Activated CD4-positive, alpha-beta T cell treated with anti-CD3 and anti-CD28 coated beads, Interleukin-2, amount 10 ng/mL, durations not matched to agents 24 days and 14 days (primary cell): ENCODE measurements at places on chromosomes 3 and 15. TPM values are rescaled to one million over a fixed set of nuclear protein-coding genes. Genes with fewer than 3 reads are reported as not detected.

- no peak for DNase-seq
Measured at GRCh38 chr3:167739190-167739810, 3.8 kb downstream of the SERPINI1 start.

- DNase-seq: no peak
Measured at GRCh38 chr3:64082961-64083541, 59.8 kb upstream of the PSMD6 start.

The GOLGA8G gene
- not detected in 2 replicates for total RNA-seq

DNA sequence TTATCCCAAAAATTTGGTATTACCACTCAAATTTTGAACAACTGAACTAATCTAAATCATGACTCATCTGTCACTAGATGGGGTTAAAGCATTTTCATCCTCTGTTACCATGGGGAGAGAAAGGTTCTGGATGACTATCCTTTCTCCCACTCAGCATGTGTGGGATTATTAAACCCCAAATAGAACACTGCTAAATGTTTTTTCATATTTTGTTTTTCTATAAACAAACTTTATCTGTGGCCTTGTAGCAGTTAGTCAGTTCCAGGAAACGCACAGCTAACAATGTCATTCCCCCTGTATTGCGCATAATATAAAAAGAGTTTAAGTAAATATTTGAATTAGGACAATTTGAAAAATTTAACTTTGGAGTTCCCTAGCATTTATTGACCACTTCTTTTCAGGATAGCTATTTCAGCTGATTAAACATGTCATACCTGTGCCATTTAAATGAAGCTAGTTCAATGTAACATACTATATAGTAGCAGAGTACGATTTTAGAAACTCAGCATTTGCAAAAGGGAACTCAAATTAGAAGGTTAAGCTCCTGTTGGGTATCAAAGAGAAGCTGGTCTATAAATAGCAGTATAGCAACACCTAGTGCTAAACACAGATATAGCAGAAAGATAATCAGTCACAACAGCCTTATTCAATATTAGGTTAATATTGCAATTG lies 9.2 kb upstream of the TMEM212 start:
- no peak for DNase-seq

DNA sequence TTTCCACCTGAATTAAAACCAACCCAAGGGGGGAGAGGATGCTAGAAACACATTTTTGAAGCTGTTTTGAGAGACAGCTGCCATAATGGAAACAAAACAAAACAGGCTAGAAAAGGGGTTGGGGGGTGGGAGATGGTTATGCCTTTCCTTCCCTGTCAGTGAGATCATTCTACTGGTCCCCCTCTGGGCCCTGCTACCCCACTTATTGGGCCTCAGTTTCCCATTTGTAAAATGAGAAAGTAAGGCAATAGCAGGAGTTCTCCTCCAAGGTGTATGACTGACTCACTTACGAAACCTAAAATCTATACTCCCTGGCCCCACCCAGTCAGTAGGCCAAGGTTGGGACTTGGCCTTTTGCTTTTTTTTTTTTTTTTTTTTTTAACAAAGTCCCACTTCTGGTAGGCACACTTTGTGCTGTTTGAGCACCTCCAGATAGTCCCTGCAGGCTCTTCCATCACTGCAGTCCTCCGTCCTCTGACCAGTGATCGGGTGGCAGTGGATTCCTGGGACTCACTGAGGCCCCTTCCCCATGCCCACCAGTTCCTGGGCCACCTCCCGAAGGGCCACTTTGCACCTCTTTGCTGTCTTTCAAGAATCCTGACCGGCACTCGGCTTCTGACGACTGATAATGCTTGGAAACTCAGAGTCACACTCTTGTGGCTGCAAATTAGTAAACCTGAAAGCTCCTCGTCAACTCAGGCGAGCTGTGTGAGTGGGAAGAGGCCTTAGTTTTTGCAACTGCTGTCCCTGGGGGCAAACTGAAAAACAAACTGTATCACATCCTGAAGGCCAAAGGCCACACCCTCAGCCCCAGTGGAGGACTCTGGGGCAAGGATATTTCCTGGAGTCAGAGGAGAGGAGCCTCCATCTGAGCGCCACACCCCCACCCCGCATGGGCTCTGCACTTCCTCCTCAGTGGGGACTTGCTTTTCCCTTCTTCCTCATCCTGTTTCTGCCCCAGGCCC lies 6.7 kb upstream of the PSTPIP1 start:
- DNase-seq: peak; percentile 90

The PDIA3 gene
- 313 and 336 TPM in 2 replicates for total RNA-seq

DNA sequence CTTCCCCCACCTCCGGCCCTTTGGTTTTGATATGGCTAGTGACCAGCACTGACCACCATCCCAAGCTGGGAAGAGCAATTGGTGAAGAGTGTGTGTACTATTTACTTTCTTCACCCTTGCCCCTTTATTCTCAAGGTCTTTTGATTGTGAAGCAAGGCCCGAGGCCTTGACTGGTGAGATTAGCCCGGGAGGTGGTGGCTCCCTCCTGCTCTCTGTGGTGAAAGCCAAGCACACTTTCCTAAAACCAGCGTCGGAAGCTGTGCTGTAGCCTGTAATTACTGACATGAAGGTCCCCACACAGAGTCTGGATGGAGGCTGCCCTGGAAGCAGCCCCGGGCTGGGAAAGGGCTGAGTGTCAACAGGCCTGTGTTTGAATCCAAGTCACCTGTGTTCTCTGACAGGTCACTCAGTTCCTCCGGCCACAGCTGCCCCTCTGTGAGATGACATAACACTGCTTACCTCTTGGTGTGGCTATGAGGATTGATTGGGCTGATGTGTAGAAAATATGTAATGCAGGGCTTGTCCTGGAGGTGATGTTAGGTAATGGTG lies 60.5 kb upstream of the PRR23C start:
- peak; percentile 34 for DNase-seq

DNA sequence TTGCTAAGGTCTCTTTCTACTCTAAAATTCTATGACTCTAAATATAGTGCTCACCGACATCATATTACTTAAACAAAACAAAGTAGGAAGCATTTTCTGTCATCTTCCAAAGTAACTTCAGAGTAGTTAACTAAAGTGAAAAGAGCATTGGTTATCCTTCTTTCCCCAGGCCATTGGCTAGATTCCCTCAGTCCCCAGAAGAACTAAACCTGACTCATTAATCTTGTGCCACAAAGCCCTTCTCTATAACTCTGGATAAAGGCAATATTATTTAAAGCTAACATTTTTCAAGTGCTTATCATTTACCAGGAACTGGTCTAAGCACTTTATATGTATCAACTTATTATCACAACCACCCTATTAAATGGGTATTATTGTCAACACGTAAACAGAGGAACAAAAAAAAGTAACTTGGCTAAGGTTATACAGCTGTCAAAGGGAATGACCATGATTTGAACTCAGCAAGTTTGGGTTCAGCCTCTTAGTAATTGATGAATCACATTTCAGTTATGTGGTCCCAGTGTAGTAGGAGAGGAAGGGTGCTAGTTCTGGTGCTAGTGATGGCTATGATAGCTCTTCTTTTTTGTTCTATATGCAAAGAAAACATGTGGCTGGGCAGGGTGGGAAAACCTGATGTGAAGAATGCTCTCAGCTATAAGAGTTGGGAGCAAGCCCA lies 304.9 kb downstream of the FGF12 start:
- no peak for DNase-seq

GRCh38 chr3:160554980-160555379 lies 10.4 kb downstream of the KPNA4 start:
- no peak for DNase-seq

The GPR87 gene
- 1.0 and 1.4 TPM in 2 replicates for total RNA-seq

DNA sequence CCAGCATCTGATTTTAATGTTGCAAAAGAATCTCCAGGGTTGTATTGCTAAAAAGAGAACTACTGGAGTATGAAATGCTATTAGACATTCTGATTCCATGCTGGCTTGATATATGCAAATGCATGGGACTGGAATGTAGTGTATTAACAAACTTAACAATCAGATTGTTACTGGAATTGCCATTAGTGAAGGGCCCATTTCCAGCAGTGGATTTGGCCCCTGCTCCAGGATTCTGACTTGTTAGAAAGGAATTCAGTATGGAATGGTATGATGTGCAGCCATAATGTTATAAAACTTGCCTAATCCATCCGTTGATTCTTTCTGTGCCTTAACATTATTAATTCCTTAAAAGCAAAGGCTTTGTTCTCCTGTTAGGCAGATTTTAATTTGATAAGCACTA lies 7.9 kb downstream of the ARRDC4 start:
- DNase-seq: no peak

GRCh38 chr3:34067536-34068051 lies 269.2 kb downstream of the PDCD6IP start:
- DNase-seq: no peak

DNA sequence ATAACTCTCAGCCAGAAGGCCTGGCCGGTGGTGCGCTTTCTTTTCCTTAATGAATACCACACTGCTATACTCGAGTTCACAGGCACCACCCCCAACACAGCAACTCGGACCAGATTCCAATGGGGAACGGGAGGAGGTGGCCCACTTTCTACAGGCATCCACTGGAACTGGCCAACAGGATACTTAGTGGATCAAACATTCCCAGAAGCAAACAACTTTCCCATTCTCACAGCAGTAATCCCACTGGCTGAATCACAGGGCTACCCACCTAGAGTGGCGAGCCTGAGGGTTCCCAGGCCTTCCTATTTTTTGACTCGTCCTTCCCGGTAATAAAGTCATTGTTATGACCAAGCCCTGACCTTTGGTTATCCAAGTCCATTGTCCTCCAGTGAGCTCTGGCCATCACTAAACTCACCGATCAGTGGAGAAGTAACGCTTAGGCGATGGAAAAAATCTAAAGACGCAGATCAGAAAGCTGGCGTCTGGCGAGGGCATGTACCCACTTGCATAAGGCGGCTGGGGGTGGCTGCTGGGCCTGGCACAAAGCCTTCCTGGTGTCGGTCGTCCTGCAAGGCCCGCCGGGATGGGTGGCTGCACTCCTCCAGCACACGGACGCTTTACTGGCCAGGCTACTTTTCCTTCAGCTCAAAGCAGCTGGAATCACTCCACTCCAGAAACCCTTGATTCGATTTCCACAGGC lies 1.2 kb downstream of the EOGT start:
- no peak for DNase-seq

DNA sequence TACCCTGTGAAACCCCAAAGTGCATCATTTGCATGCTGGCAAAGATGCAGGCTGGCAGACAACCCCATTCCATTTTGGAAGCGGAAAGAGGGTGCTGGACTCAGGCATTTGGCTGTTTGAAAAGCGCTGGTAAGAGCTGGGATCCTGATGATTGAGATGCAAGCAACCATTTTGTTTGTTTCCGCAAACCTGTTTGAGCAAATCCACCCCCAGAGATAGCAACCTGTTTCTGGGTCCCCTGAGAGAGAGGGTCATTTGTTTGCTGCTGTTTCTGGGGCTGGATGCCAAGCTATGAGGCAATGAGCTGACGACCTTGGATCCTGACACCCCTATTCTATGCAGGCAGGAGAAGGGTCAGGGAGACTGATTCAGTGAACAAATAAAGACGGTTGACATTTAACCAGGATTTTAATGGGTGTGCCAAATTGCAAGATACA lies 9.8 kb downstream of the SLC6A1 start:
- no peak for DNase-seq

DNA sequence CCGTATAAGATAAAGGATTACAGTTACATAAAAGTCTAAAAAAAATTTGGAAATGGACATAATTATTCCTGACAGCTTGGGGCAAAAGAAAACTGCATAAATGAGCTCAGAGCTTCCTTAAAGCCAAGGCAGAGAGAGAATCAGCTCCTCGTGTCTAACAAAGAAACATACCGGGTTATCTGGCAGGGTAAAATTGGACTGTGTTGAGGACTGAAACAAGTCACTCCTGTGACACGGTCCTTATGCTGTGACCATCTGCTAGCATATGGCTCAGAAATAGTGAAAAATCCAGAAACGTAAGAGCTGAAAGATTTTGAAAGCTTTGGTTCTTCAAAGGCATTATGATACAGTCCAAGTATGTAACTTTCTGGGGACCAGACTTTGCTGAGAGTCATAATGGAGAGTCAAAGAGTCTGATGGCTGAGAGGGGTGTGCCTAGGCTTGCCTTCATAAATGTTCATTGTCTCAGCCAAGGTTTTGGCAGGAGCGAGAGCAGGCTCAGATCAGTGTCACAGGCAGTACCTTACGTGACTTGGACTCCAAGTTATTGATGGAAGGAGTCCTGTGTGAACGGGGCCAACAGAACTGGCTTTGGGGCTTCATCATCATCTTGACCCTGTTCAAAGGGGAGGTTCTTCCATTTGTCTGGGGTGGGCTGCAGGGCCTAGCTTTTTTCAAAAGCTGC lies 12.5 kb downstream of the MAP6D1 start:
- DNase-seq: no peak
